Activated T-cell treated with anti-CD3 and anti-CD28 coated beads, Interleukin-2, amount 50 U/mL, for 4 hours (primary cell): ENCODE measurements at places on chromosomes 16 and 17. TPM values are rescaled to one million over a fixed set of nuclear protein-coding genes. Genes with fewer than 3 reads are reported as not detected.
A peak's percentile ranks its signal among the peaks of the same experiment; 100 is the strongest.

DNA sequence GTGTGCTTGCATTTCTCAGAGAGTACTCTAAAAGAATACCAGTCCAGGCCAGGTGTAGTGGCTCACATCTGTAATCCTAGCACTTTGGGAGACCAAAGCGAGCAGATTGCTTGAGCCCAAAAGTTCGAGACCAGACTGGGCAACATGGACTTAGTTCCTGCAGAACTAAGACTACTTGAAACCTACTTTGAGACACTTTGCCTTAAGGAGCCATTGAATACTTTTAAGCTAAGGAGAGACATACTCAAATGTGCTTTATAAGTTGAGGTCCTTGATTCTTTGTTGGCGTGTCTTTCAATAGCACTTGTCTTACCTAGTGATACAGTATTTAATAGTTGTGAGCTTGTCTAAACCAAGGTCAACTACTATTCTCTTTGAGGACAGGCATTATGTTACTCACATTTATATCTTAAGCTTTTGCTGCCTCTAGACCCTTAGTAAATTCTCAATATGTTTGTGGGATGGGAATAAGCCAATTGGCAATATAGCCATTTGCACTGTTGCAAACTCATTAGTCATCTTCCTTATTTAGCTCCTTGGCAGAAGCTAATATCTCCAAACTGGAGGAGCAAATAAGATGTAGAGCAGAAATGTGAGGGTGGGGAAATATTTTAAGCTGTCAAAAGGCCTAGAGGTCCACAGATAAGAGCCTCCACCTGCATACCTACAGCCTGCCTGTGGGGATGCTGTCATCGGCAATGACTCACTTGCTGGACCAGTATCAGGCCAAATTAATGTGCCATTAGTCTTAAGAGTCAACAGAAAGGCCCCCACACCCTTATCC, 16.3 kb downstream of the SCPEP1 start:
- no peak for DNase-seq

- no peak for DNase-seq
These were observed 50.5 kb downstream of the DYNLRB2 start for GRCh38 chr16:80591071-80591915.

The ERN2 gene
- 0.08 TPM for total RNA-seq

DNA sequence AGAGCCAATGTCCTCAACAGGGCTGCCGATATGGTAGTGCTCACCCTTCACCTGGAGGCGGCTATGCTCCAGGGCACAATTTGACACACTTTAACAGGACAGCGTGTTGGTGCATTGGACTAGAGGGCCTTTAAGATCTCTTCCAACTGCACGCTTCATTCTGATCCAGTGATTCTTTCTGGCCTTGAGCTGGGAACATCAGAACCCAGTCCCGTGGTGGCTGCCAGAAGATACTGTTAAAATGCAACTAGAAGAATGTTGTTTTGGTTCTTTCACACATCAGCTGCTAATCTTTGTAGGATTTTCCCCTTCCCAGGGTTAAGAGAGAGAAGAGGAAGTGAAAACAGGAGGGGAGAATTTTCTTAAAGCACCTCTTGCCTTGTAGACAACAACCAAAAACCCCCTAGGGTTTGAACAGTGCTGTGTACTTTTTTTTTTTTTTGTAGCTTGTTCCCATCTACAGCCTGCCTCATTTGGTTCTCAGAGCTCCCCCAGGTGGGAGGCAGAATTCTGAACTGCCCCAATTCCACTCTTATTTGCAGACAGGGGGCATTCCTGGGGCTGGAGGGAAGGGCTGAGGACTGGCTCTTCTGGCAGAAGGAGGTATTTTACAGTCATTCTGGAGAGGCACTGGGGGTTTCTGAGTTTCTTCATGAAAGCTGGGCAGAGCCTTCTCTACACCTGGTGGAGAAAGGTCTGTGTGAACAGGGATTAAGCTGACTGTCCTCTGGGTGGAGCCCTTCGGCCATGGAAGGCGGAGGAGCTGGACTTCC, 32.4 kb downstream of the SMARCE1 start:
- DNase-seq = peak; percentile 43

GRCh38 chr16:72199761-72200337, 27.9 kb upstream of the PMFBP1 start:
- DNase-seq = no peak

The SLC9A5 gene
- 3.6 TPM for total RNA-seq

- DNase-seq = peak; percentile 53
These were observed 65.2 kb downstream of the ARSG start for GRCh38 chr17:68356520-68356919.

DNA sequence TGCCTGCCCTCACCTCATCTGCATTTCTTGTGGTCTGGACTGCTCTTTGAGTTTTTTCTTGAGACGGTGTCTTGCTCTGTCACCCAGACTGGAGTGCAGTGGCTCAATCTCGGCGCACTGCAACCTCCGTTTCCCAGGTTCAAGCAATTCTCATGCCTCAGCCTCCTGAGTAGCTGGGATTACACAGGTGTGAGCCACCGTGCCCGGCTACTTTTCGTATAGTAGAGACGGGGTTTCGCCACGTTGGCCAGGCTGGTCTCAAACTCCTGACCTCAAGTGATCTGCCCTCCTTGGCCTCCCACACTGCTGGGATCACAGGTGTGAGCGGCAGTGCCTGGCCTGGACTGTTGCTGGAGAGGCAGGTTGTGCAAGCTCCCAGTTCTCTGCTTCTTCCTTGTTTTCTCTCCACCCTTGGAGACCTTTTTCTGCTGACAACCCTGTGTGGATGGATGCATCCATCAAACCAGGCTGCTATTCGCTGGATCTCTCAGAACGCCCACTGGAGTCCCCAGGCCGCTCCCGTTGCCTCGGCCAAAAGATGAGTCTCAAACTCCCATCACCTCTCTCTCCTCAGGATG, 22.7 kb upstream of the DBNDD1 start:
- no peak for DNase-seq

- DNase-seq = no peak
These were observed 6.7 kb upstream of the RPL27 start for GRCh38 chr17:42991471-42991870.

The KRT27 gene
- not detected for total RNA-seq

DNA sequence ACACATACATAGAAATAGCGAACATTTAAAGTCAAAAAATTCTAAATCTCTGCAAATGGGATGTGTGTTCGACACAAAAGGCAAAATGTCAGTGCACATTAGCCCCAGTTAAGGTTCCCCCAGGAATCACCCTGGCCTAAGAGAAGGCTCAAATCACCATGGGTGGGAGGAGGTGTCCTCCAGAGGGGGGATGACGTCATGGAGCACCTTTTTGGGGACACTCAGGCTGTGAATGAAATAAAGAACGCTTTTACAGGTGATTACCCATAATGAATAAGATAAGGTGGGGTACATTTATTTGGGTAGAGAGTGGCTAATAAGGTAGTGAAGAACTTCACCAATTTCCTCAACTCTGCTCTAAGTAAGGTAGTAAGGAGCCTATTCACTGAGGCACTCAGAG, 26.4 kb downstream of the WNT3 start:
- DNase-seq = no peak

- DNase-seq = no peak
These were observed 46.1 kb upstream of the MARCHF10 start for GRCh38 chr17:62854098-62854680.

- no peak for DNase-seq
These were observed 116.8 kb upstream of the SOX9 start for GRCh38 chr17:72004011-72004427.

DNA sequence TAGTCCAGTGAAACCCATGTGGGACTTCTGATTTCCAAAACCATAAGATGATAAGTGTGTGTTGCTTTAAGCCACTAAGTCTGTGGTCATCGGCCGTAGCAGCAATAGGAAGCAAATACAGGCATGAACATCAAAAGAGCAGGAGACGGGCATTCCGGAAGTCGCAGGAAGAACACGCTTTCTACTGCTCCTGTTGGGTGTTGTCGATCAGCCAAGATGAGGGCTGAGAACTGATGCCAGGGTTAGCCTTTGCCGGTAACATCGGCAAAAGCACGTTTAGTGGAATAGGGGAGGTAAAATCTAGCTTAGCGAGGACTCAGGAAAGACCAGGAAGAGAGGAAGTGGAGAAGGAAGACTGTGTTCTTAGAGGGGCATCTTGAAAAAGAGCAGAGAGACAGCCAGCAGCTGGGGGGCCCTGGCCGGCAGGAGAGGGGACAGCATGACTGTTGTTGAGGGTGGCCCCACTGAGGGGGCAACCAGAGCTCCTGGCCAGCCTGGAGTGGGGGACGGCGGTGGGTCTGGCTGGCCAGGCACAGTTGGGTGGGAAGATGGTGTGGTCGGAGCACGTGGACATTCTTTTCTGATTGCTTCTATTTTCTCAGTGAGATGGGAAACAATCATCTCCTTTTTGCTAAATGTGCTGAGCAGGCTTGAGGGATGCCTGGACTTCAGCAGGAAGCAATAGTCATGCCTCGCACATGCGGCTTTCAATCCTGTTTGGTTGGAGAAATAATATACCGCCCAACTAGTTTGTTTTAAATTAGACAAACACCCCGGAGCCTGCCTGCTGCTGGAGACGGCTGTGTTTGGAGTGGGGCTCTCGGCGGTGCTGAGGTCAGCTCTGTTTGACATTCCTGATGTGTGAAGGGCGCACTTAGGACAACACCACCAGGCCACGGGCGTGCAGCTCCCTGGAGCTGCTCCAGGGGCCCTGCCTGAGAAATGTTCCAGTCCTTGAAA, 109.9 kb downstream of the METRNL start:
- no peak for DNase-seq

DNA sequence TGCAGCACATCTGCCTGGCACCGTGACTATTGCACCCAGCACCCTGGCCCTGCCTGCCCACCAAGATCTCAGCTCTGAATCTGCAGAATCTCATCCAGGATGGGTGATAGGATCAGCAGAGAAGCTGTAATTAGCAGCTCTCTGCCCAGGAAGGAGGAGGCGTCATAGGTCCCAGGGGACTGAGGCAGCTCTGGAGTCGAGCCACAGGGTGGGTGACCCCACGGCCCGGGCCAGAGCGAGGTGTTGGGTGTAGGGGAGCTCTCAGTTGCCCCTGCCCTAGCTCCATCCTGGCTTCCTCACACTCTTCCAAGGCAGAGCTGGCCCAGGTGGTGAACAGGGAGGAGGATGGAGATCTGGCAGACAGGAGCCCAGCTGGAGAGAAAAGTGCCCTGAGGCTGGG, 18.2 kb upstream of the FAM83G start:
- DNase-seq = no peak

The NTHL1 gene
- total RNA-seq = 34.8 TPM

DNA sequence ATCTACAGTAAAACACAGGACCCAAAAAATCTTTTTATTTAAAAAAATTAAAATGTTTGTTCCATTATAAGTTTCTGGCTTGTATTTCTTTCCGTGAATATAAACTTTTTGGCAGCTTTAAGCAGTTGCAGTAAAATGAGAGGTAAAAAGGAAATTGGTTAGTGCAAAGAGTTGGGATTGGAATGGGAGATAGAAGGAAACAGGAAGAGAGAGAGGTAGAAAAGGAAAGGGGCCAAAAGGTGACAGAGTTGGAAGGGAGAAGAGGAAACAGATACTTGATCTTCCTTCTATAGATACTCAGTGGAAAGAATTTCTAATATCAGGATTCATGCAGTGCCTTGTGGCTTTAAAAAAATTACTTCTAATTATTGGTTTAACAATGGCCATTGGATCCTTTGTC, 63.5 kb downstream of the NQO1 start:
- DNase-seq = no peak

GRCh38 chr16:9978160-9978725, 204.0 kb downstream of the GRIN2A start:
- no peak for DNase-seq

GRCh38 chr16:18969050-18969854, 14.5 kb upstream of the TMC7 start:
- peak; percentile 82 for DNase-seq

DNA sequence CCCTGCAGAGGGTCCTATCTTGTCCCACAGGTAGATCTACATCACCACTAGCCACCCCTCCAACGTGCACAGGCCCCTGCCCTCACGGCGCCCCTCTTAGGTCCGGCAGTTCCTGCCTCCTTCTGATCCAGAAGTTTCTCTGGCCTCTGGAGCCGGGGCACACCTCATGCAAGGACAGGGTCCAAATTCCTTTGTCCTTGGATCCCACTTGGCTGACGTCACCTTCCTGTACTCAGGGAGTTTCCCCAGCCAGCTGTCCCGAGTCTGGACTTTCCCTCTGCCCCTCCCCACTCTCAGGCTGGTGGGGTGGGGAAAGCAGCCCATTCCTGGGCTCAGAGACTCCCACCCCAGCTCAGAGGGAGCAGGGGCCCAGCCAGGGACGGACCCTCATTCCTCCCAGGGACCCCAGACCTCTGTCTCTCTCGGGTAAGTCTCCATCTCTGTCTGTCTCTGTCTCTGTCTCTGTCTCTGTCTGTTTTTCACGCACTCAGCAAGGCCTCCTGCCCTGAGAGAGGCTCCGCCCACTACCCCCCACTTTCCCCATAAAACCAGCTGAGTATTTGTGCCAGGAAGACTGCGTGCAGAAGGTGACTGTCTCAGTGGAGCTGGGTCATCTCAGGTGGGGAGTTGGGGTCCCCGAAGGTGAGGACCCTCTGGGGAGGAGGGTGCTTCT, at the start of gene IL32:
IL32 (plus strand) TSS at position 572 of the 673 bp plus-strand sequence. CDS start 172 bp downstream, outside the sequence.
- DNase-seq = peak; percentile 68

The CD300LF gene
- total RNA-seq = not detected

The ANKRD40CL gene
- not detected for total RNA-seq

- DNase-seq = no peak
These were observed 10.8 kb downstream of the IGFBP4 start for GRCh38 chr17:40453881-40454612.

DNA sequence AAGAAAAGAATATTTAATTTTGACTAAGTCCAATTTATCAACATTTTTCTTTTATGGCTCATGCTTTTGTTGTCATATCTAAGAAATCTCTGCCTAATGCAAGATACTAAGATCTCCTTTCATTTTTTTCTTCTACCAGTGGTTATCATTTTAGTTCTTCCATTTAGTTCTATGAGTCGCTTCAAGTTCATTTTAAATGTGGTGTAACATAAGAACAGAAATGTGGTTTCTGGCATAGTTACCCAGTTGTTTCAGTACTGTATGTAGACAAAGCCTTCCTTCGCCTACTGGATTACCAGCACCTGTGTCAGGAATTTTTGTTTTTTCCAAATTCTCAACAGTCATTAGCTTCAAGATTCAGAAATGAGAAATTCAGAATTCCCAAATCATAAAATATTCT, 175.7 kb downstream of the PARN start:
- no peak for DNase-seq

- DNase-seq = no peak
These were observed 469.6 kb upstream of the HSBP1 start for GRCh38 chr16:83338138-83338537.

GRCh38 chr17:83007504-83008185, 71.8 kb upstream of the METRNL start:
- no peak for DNase-seq

- no peak for DNase-seq
These were observed 45.2 kb upstream of the GSG1L start for GRCh38 chr16:28108590-28109247.

- no peak for DNase-seq
These were observed 47.4 kb upstream of the CDYL2 start for GRCh38 chr16:80851831-80852230.
